Sciatic nerve (tissue), 2 donors: ENCODE measurements at places on chromosomes 2 and 18.

DNA sequence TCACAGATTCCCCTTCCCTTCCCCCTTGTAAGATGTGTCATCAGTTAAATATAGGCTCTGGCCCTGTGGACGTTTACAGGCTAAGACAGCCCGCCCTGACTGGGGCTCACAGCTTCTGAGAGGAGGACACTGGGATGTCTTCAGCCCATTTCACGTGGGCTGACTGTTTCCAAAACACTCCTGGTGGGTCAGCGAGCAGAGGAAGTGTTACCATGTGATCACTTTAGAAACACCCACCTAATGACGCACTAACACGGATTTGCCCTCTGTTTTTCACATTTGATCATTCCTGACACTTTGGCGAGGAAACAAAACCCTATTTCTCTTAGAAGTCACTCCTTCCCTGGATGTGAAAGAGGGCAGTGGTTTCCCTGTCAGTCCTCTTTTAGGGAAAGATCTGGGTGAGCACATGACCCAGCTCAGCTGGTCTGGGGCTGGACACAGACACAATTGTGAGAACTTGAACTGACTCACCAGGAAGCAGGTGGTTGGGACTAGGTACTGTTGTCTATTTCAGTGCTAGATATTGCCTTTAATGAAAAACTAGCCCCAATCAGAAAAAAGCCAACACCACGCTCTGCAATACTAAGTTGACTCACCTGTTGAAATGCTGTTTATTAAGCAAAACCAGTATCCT is 38.8 kb downstream of the BMP10 start:
- DNase-seq: peak; percentile 77

DNA sequence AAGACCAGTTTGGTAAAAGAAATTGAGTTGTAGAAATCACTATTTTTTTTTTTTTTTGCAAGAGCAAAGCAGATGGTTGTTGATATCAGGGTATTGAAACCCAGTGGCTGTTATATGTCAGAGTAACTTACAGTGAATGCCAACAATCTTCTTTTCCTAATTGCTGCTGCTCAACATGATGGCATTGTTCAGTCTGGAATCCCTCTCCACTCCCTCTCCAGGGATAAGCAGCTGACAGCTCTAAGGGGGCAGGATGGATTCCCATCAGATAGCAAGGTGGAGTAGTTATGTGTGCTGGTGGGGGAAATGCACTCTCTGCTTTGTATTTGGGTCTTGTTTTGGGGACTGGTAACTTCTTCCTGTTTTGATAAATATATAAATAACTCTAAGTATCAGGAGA is 200.0 kb downstream of the PIK3C3 start:
- DNase-seq: no peak

DNA sequence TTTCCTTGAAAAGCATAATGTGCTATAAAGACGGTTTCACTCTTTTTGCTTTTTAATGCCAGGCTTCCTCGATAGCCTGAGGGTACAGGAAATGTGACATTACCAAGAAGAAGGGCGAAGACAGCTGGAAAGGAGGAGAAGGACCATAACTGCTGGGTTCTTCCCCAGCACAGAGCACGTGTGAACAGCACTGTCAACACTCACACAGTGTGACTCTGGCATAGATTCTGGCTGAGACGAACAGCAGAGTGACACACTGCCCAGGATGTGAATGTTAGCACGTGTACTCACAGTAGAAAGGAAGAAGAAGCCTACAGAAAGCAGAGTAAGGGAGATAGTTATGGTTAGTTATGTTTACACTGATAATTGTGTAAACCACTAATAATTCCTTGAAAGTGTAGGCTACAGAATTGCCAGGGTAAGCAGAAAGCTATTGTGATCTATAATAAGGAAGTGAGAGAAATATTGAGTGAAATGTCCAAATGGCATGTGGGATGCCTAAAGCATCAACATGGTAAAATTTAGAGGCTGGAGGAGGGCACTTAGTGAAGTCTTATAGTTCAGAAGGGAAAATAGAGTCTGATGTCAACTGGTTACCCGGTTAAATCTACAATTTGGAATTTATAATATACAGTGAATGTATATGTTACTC is 198.2 kb downstream of the DLGAP1 start:
- no peak for DNase-seq

- DNase-seq: no peak
Observed at GRCh38 chr2:236565879-236566402, 3.7 kb upstream of the ACKR3 start.

DNA sequence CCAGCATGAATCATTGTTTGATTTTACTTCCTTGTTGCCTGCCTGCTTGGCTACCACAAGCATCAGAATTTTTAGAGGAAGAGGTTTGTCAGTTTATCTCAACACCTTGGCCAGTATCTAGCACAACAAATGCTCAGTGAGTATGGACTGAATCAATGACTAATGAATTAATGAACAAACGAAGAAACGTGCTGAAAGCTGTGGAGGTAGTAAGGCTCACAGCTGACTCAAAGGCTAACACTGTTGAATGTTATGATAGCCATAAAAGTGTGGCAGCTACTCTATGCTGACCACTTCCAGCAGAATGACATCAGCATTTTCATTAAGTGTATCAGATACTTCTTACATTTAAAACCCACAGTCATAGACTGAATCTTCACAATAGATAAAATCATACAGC is 543.4 kb downstream of the IRS1 start:
- no peak for DNase-seq

GRCh38 chr2:23489471-23490322 is 104.7 kb downstream of the KLHL29 start:
- no peak for DNase-seq

DNA sequence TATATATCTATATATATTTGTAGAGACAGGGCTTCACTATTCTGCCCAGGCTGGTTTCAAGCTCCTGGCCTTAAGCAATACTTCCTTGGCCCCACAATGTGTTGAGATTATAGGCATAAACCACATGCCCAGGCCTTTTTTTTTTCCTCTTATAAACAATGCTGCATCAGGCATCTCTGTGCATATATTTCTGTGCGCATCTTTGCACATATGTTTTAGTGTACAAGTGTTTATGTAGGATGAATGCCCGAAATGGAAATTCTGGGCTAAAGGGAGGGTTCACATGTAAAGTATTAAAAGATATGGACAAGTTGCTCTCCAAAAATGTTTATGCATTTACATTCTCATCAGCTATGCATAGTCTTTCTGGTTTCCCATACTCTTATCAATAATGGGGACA is 183.2 kb upstream of the SPRED2 start:
- DNase-seq: no peak

GRCh38 chr2:106530866-106531265 is 43.7 kb downstream of the CD8B2 start:
- no peak for DNase-seq

DNA sequence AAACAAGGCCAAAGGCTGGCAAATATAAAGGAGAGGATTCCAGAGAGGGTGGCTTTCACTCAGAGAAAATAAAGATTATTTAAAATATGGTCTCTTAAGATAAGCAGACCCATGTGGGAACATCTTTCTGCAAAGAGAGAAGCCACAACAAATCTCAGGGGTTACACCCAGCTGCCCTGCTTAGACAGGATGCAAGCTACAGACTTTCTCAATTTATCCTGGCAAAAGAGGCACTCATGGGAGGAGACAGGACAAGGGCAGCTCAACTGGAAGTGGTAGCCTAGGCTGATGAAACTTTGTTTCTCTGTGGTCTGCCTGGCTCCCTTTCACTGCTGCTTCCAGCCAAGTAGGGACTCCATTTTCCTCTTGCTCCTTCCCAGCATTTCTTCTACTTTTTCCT is 25.9 kb upstream of the SULT1C4 start:
- DNase-seq: no peak

GRCh38 chr2:225020168-225020849 is 22.0 kb downstream of the DOCK10 start:
- no peak for DNase-seq

- no peak for DNase-seq
Observed at GRCh38 chr2:137928547-137929518, 35.4 kb upstream of the HNMT start.

DNA sequence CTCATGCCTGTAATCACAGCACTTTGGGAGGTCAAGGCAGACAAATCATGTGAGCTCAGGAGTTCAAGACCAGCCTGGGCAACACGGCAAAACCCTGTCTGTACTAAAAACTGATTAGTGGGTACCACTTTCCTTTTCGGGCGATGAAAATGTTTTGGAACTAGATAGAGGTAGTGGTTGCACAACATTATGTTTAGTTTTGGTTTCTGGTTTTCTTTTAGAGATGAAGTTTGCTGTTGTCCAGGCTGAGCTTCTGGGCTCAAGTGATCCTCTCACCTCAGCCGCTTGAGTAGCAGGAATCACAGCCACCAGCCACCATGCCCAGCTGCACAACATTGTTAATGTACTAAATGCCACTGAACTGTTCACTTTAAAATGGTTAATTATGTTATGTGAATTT is 27.6 kb downstream of the AAK1 start:
- no peak for DNase-seq

GRCh38 chr2:150051004-150051403 is 436.5 kb downstream of the RND3 start:
- DNase-seq: no peak

GRCh38 chr2:23682481-23682880 is 244.4 kb downstream of the ATAD2B start:
- DNase-seq: no peak

DNA sequence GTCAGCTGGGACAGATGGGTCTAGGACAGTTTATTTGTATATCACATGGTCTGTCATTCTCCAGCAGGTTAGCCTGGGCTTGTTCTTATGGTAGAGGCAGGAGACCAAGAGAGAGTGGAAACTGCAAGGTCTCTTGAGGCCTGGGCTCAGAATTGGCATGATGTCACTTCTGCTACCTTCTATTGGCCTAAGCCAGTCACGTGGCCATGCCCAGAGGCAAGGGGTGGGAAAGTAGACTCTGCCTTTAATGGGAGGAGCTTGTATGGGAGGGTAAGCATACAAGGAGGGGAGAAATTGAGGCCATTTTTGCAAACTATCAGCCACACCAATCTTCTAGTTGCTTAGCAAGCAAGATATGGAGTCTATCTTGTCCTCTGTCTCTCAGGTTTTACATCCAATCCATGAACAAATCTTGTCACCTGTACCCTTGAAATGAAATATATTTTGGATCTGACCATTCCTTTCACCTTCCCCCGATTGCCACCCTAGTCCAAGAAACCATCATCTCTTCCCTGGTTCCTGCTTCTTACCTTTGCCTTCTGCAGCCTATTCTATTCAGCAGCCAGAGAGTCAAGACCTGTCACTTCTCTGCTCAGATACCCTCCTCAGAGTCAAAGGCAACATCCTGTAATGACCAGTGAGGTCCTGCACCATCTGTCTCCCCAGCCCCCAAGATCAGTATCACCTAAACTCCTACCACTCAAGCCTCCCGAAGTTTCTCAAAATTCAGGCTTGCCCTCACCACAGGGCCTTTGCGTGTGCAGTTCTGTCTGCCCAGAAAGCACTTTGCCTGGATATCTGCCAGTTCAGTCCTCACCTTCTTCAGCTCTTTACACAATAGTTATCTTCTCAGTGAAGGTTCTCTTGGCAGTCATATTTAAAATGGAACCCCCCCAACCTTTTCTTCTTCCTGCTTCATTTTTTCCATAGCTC is 240.0 kb downstream of the LOXHD1 start:
- DNase-seq: no peak

- no peak for DNase-seq
Observed at GRCh38 chr2:152814475-152815030, 96.1 kb downstream of the ARL6IP6 start.
